ENCODE measurements at places on chromosomes 1 and 21. TPM values are rescaled to one million over a fixed set of nuclear protein-coding genes. Genes with fewer than 3 reads are reported as not detected.

DNA sequence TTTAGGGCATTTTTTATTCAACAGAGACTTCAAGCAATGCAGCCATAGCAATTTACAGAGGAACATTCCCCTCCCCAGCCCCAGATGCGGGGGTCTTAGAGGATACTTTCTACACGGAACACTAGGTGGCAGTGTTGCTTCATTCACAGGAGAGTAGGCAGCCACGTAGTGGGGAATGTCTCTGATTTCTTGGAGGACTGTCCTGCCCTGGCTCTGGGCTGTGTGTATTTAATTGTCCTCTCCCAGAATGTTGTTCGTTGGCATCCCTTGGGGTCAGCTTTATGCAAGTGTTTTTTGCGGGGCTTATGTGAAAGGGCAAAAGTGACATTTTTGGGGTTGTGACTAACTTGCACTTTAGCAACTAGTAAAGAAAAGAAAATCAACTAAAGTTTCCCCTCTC, 96.9 kb downstream of the PAPPA2 start:
- H3K4me3 ChIP-seq = no peak overlapping the region
- H3K4me1 ChIP-seq = peaks cover 6% of the 10 kb centered on the region
- DNase-seq = peak; percentile 40
- H3K27me3 ChIP-seq = no peaks in the 10 kb centered on the region
- no peaks in the 10 kb centered on the region for H3K36me3 ChIP-seq

GRCh38 chr1:154404984-154405746, at the start of gene IL6R:
TSS of gene IL6R (plus strand) at chr1:154405343. CDS start at chr1:154405630, 287 bp downstream.
- H3K27ac ChIP-seq = peak within 1 kb of the TSS; percentile 98
- peaks cover 50% of the 10 kb centered on the region for H3K4me1 ChIP-seq
- H3K27me3 ChIP-seq = no peaks in the 10 kb centered on the region

- no peaks in the 10 kb centered on the region for H3K36me3 ChIP-seq
- peak overlapping the region; percentile 22 for H3K4me3 ChIP-seq
- no peak for DNase-seq
- peak overlapping the region; percentile 71 for H3K27ac ChIP-seq
- H3K27me3 ChIP-seq = no peaks in the 10 kb centered on the region
These were observed 65.2 kb downstream of the SIK1 start for GRCh38 chr21:43361493-43362296.

NPHS2 gene
- 0.55 TPM for total RNA-seq

TMEM50B gene
- 97.3 TPM for total RNA-seq

- H3K27me3 ChIP-seq = no peaks in the 10 kb centered on the region
- no peaks in the 10 kb centered on the region for H3K36me3 ChIP-seq
- H3K4me1 ChIP-seq = no peaks in the 10 kb centered on the region
- H3K27ac ChIP-seq = no peak overlapping the region
- H3K4me3 ChIP-seq = no peak overlapping the region
- no peak for DNase-seq
These were observed 250.5 kb upstream of the POGK start for GRCh38 chr1:166588741-166589140.

HSF2BP gene
- total RNA-seq = not detected

GRCh38 chr1:218242171-218242570, 42.9 kb upstream of the RRP15 start:
- H3K4me1 ChIP-seq = no peaks in the 10 kb centered on the region
- H3K27ac ChIP-seq = no peak overlapping the region
- no peak for DNase-seq
- no peaks in the 10 kb centered on the region for H3K27me3 ChIP-seq
- H3K4me3 ChIP-seq = no peak overlapping the region
- H3K36me3 ChIP-seq = no peaks in the 10 kb centered on the region

GRCh38 chr1:26281091-26281958, 1.4 kb downstream of the SH3BGRL3 start:
- no peaks in the 10 kb centered on the region for H3K27me3 ChIP-seq
- peaks cover 92% of the 10 kb centered on the region for H3K4me1 ChIP-seq
- peak overlapping the region; percentile 93 for H3K27ac ChIP-seq
- H3K4me3 ChIP-seq = peak overlapping the region; percentile 65

DNA sequence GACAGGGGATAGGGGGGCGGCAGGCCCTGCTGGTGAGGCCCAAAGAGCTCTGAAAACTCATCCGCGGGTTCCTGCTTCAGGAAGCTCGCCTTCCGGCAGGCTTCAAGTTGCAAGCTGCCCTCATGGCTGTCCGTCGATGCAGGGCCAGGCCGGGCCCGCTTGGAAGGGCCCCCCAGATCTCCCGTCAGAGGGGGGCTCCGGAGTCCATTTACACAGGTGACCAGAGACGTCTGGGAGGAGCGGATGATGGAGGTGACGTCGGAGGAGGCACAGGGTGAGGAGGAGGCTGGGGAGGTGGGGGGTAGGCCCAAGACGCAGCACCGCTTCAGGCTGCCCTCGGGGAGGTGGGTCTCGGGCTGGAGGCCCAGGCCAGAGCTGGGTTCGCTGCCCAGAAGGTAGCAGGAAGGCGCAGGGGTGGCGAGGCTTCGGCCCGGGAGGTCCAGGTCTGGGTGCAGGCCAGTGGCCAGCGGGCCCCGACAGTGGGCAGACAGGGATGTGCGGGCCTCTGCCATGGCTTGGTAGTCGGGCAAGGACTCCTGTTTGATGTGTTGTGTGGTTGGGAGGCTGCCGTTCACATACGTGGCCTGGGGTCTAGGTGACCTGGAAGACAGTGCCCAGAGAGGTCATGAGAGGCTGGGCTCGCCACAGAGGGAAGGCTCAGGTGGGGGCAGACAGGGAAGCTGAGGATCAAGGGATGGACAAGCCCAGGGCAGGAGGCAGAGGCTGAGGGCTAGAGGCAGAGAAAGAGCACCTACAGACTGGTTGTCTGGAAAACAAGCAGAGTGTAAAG, 135.4 kb downstream of the DMRTB1 start:
- no peak for DNase-seq
- no peak overlapping the region for H3K27ac ChIP-seq
- H3K27me3 ChIP-seq = no peaks in the 10 kb centered on the region
- H3K4me1 ChIP-seq = peaks cover 17% of the 10 kb centered on the region
- H3K36me3 ChIP-seq = no peaks in the 10 kb centered on the region

DNA sequence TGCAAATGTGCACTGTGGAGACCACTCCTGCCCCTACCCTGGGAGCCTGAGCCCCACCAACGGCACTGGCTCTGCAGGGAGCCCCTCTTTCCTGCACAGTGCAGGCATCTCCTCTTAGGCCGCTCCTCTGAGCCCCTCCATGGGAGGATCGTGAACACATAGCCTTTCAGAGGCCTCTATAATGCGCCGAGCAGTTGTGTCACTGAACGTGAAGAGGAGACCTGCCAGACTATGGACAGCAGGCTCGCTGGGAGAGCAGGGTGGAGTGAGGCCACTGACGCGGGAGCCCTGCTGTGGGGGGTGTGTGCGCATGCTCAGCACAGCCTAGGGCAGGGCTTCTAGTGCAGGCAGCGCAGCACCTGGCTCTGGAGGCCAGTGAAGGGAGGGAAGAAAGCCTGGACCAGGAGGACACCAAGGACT, 151.3 kb upstream of the COL6A1 start:
- no peaks in the 10 kb centered on the region for H3K4me1 ChIP-seq
- H3K27ac ChIP-seq = no peak overlapping the region
- H3K36me3 ChIP-seq = no peaks in the 10 kb centered on the region

DNA sequence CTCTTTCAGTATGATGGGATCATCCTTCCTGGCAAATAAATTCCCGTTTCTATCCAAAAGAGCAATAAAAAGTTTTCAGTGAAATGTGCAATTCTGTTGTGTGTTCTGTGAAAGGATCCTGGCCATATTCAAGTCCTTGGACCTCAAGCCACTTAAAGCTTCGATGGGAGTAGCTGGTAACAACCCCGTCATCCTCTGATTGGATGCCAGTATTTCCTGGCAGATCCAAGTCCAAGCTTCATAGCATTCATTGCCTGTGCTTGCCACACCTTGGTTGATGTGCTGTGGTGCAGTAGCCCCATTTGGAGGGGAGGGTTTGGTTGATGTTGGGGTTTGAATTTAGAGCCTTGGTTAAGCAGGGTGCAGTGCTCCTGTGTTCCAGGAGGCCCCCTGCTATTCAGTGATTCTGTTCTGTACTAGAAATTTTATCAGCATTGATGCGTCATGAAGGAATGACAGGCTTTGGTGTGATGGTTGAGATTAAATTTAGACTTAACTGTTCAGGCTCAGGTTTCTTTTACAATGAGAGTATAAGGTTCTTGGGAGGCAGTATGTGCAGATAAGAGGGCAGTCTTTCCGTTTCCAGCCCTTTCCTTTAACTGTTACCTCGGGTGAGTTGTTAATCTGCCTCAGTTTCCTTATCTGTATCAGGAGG, 4.9 kb downstream of the RPL11 start:
- no peaks in the 10 kb centered on the region for H3K27me3 ChIP-seq
- H3K4me1 ChIP-seq = peaks cover 80% of the 10 kb centered on the region
- peaks cover 73% of the 10 kb centered on the region for H3K36me3 ChIP-seq
- no peak overlapping the region for H3K4me3 ChIP-seq
- no peak for DNase-seq

GRCh38 chr1:116270316-116271057, 102.6 kb upstream of the ATP1A1 start:
- no peak overlapping the region for H3K27ac ChIP-seq
- H3K36me3 ChIP-seq = no peaks in the 10 kb centered on the region
- H3K4me3 ChIP-seq = no peak overlapping the region
- H3K4me1 ChIP-seq = no peaks in the 10 kb centered on the region

DNA sequence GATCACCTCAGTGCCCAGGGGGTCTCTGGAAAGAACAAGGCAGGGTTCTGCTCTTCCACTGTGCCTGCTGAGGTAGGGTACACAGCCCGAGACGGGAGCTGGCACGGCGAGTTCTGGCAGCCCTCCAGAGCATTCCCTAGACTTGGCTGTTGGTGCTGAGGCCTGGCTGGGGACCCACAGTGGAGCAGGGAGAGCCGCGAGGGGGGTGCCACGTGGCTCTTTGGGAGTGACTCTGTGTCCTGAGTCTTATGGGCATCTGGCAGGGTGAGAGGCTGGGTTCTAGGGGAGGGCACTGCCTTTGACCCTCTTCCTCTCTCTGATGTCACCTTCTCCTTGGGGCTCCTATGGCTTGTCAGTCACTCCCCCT, 336.4 kb downstream of the CAMTA1 start:
- H3K27me3 ChIP-seq = no peaks in the 10 kb centered on the region
- no peaks in the 10 kb centered on the region for H3K4me1 ChIP-seq
- no peak overlapping the region for H3K27ac ChIP-seq
- H3K4me3 ChIP-seq = no peak overlapping the region
- H3K36me3 ChIP-seq = no peaks in the 10 kb centered on the region
- DNase-seq = peak; percentile 53

RHCE gene
- not detected for total RNA-seq

DNA sequence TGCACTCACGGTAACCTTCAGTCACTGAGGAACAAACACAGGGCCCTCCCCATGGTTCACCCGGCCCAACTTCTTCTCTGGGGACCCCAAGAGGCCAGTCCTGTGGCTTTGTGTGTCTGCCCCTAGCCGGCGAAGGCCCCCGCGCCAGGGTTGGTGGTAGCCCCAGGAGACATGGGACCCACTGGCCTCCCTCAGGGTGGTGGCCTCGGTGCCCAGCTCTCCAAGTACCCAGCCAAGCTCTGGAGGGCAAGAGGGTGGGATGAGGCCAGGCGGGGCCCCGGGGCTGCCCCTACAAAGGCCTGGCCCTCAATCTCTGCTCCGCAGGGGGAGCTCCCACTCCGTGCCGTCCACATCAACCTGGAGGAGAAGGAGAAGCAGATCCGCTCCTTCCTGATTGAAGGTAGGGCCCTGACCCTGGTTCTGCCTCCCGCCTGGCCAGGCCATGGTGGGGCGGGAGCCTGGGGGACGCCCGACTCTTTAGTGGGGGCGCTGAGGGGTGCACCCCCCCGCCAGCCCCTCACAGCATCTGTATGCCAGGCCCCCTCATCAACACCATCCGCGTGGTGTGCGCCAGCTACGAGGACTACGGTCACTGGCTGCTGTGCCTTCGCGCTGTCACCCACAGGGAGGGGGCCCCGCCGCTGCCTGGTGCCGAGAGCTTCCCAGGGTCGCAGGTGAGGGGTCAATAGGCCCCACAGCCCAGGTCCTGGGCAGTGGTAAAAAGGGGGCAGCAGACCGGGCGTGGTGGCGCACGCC, 5.6 kb downstream of the PLEKHN1 start:
- H3K36me3 ChIP-seq = no peaks in the 10 kb centered on the region
- no peak overlapping the region for H3K4me3 ChIP-seq
- peaks cover 11% of the 10 kb centered on the region for H3K27me3 ChIP-seq
- DNase-seq = no peak
- peaks cover 15% of the 10 kb centered on the region for H3K4me1 ChIP-seq
- H3K27ac ChIP-seq = no peak overlapping the region

VWA1 gene
- total RNA-seq = 11.4 TPM

C1orf105 gene
- total RNA-seq = not detected

DNA sequence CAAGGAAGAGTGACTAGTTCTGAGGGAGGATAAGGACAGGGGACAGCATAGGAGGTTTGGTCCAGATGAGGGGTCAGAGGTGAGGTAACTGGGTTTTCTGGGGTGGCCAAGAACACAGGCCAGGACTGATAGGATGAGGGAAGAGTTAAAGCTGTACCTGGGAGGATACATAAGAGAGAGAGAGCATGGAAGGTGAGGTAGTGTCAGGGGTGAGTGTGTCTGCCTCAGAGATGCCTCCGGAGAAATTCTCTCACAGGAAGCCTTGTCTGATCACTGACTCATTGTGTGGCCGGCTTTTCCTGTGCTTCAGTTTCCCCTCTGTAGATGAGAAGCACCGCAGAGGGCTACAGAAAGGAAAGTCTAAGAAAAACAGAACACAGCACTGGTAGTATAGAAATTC, 40.2 kb downstream of the FASLG start:
- no peak overlapping the region for H3K4me3 ChIP-seq
- no peaks in the 10 kb centered on the region for H3K4me1 ChIP-seq
- H3K27me3 ChIP-seq = no peaks in the 10 kb centered on the region
- no peak overlapping the region for H3K27ac ChIP-seq
- H3K36me3 ChIP-seq = no peaks in the 10 kb centered on the region
- peak; percentile 38 for DNase-seq

DNA sequence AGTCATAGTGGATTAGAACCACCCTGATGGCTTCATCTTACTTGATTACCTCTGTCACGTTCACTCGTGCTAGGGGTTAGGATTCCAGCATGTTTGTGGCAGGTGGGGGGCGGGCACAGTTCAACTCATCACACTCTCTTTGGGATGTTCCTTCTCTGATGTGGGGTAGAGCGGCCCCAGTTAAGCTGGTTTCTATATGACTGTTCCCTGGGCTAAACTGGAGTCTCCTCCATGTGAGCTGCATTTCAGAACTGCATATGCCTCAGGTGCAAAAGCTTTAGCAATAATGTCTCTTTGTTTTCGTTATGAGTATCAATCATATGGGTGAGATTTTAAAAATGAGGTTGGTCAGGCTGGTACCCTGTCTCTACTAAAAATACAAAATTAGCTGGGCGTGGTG, 393.2 kb downstream of the RPS6KC1 start:
- no peaks in the 10 kb centered on the region for H3K27me3 ChIP-seq
- no peak overlapping the region for H3K4me3 ChIP-seq
- no peak for DNase-seq
- H3K27ac ChIP-seq = no peak overlapping the region
- no peaks in the 10 kb centered on the region for H3K36me3 ChIP-seq

DNA sequence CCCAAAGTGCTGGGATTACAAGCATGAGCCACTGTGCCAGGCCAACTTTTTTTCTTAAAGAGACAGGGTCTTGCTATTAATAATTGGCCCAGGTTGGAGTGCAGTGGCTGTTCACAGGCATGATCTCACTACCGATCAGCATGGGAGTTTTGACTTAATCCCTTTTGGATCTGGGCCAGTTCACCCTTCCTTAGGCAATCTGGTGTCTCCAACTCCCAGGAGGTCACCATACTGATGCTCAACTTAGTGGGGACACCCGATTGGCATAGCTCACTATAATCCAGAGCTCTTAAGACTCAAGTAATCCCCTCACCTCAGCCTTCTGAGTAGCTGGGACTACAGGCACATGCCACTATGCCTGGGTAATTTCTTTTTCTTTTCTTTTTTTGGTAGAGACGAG, 64.2 kb upstream of the SCYL3 start:
- H3K27me3 ChIP-seq = no peaks in the 10 kb centered on the region
- no peak for DNase-seq
- H3K36me3 ChIP-seq = no peaks in the 10 kb centered on the region
- H3K4me1 ChIP-seq = no peaks in the 10 kb centered on the region
- no peak overlapping the region for H3K4me3 ChIP-seq
